ENCODE measurements at places on chromosomes 6 and 20. TPM values are rescaled to one million over a fixed set of nuclear protein-coding genes. Genes with fewer than 3 reads are reported as not detected.

GRCh38 chr6:150568560-150568959 is 31.1 kb upstream of the PLEKHG1 start:
- no peaks in the 10 kb centered on the region for H3K36me3 ChIP-seq
- no peak for DNase-seq
- no peak overlapping the region for H3K4me3 ChIP-seq
- no peaks in the 10 kb centered on the region for H3K27me3 ChIP-seq
- H3K27ac ChIP-seq: no peak overlapping the region

- H3K27me3 ChIP-seq: no peaks in the 10 kb centered on the region
- H3K4me1 ChIP-seq: peaks cover 41% of the 10 kb centered on the region
- H3K36me3 ChIP-seq: no peaks in the 10 kb centered on the region
- H3K4me3 ChIP-seq: peak overlapping the region; percentile 33
- peak; percentile 78 for DNase-seq
Observed at GRCh38 chr6:154448448-154449096, 61.9 kb downstream of the CNKSR3 start.

DNA sequence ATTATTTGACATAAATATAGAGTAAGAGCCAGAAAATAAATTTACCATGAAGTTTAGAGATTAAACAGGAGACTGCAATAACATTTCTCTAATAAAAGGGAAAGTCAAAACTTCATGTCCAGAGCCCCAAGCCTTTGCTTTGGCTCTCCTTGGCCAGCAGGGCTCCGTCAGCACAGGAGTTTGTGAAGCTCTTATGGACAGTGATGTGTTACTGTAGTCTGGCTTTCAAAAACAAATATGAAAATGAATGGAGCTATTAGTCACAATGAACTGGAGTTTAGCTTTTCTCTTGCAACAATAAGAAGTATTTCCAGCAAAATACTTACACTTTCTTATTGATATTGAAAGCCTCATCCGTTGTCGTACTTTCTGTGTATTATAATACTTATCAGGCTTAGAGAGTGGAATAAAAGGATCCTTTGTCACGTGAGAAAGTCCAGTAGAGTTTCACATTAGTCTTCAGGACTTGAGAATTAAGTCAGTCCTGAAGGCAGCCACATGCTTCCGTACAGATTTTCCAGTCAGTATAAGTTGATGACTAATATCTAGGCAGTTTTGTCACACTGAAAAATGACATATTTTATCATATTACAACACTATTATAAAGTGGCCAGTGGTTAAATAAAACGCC is 117.0 kb upstream of the PRL start:
- 0 out of 2 replicates have a peak, but pooled peaks cover 5% of the 10 kb centered on the region for H3K4me1 ChIP-seq
- H3K36me3 ChIP-seq: no peaks in the 10 kb centered on the region
- no peaks in the 10 kb centered on the region for H3K27me3 ChIP-seq

- no peaks in the 10 kb centered on the region for H3K36me3 ChIP-seq
- no peak overlapping the region for H3K4me3 ChIP-seq
- no peak for DNase-seq
- H3K4me1 ChIP-seq: peaks cover 3% of the 10 kb centered on the region
- H3K27me3 ChIP-seq: no peaks in the 10 kb centered on the region
Observed at GRCh38 chr20:884983-885952, 30.9 kb downstream of the ANGPT4 start.

GRCh38 chr20:11966186-11966585 is 48.5 kb downstream of the BTBD3 start:
- H3K27me3 ChIP-seq: no peaks in the 10 kb centered on the region
- no peak overlapping the region for H3K4me3 ChIP-seq
- no peak for DNase-seq
- no peaks in the 10 kb centered on the region for H3K36me3 ChIP-seq
- no peak overlapping the region for H3K27ac ChIP-seq
- no peaks in the 10 kb centered on the region for H3K4me1 ChIP-seq

GRCh38 chr20:2210646-2211552 is 84.9 kb upstream of the TGM3 start:
- DNase-seq: no peak
- peaks cover 5% of the 10 kb centered on the region for H3K4me1 ChIP-seq
- H3K27ac ChIP-seq: no peak overlapping the region

DNA sequence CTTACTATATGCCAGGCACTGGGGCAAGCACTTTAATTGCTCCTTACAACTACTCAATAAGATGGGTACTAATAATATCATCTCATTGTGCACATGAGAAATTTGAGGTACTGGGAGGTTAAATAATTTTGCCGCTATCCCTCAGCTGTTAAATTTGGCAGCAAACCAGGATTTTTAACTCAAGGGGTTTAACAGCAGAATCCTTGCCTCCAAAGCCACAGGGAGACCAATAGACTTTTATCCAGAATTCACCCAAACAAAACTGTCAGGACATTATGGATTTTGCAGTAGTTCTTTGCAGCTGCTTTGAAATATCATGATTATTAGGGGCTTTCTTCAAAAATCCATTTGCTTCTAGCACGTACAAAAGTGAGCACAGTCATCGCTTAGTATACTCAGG is 136.2 kb downstream of the RPS12 start:
- H3K36me3 ChIP-seq: no peaks in the 10 kb centered on the region
- H3K4me3 ChIP-seq: no peak overlapping the region
- H3K27me3 ChIP-seq: no peaks in the 10 kb centered on the region

GRCh38 chr6:127484212-127484863 is 25.1 kb upstream of the KIAA0408 start:
- H3K36me3 ChIP-seq: peaks cover 29% of the 10 kb centered on the region
- no peak for DNase-seq
- no peaks in the 10 kb centered on the region for H3K4me1 ChIP-seq
- H3K27ac ChIP-seq: no peak overlapping the region

DNA sequence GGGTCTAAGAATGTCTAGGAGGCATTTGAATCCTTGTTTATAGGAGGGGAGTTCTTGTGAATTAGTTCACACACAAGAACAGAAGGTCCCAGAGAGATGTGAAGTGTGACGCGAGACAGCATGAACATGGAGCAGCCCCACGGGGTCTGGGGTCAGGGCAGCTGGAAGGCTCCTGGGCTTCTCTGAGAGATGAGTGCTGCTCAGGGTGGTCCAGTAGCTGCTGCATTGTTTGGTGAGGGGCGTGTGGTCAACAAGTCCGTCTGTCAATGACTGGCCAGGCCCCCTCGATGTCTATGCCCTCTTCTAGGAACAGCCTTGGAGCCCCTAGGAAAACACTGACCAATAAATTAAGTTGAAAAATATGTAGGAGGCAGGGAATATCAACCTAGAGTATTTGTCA is 40.2 kb upstream of the GABRR1 start:
- no peak overlapping the region for H3K27ac ChIP-seq
- no peak for DNase-seq
- H3K36me3 ChIP-seq: no peaks in the 10 kb centered on the region
- peaks cover 7% of the 10 kb centered on the region for H3K4me1 ChIP-seq
- peaks cover 4% of the 10 kb centered on the region for H3K27me3 ChIP-seq

- no peak for DNase-seq
- H3K36me3 ChIP-seq: no peaks in the 10 kb centered on the region
- no peaks in the 10 kb centered on the region for H3K4me1 ChIP-seq
Observed at GRCh38 chr20:44662261-44662660, 10.8 kb upstream of the ADA start.

DNA sequence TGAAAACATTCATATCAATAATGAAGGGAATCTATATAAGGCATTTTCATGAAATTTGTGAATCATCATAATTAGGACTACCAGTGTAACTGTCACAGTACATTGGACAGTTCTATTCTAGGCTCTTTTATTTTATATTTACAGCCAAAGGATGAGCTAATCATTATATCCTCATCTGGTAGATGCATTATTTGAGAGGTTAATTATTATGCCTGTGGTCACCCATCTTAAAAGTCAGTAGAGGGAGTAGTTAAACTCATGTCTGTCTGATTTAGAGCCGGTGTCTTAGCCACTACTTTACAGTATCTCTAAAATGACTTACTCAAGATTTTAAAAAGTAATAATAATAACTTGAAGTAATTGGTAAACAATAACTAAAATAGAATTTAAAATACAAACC is 899.3 kb upstream of the MAP3K7 start:
- H3K27ac ChIP-seq: no peak overlapping the region
- no peak overlapping the region for H3K4me3 ChIP-seq
- H3K27me3 ChIP-seq: no peaks in the 10 kb centered on the region
- no peaks in the 10 kb centered on the region for H3K36me3 ChIP-seq
- no peaks in the 10 kb centered on the region for H3K4me1 ChIP-seq
- DNase-seq: no peak

DNA sequence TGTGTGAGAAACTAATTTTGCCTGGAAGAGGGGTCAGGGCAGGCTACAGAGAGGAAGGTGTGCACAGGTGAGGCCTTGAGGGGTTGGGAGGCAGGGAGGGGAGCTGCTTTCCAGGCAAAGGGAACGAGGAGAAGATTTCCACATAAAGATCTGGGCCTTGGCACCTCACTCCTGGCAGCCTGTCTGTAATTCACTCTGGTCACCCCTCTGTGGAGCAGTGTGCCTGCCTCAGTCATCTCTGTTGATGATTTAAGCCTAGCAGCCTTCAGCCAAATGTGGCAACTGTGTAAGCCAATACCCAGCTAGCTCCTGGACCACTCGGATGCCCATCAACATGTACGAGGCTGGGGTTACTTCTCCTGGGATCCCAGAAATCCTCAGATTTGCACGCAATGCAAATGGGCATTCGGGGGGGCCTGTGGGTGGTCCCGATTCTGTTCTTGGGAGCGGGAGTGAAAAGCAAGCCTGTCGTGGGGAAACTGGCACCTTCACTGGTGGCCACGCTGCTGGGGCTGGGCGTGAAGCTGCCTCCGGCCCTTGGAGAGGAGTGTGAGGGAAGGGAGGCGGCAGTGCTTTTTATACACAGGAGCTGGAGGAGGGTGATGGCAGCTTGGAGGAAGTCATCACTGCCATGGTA is 360.4 kb downstream of the ZFAND3 start:
- H3K27me3 ChIP-seq: no peaks in the 10 kb centered on the region
- no peaks in the 10 kb centered on the region for H3K4me1 ChIP-seq
- no peak overlapping the region for H3K27ac ChIP-seq
- H3K36me3 ChIP-seq: no peaks in the 10 kb centered on the region
- no peak overlapping the region for H3K4me3 ChIP-seq

DNA sequence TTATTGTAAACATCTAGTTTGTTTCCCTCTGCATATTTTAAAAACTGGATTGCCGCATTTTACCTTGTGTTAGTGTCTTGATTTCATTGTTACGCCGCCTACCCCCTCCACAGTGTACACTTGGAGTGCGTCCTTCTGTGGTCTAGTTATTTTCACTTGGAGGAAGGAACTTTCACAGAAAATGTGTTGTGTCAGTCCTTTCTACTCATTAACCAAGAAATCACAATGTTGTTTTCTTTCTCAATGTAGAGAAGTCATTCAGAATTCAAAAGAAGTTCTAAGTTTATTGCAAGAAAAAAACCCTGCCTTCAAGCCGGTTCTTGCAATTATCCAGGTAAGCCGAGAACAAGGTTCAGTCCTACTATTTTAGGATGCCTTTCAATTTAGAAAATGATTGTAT is 10.3 kb downstream of the MTHFD1L start:
- H3K36me3 ChIP-seq: peaks cover 26% of the 10 kb centered on the region
- H3K4me1 ChIP-seq: peaks cover 5% of the 10 kb centered on the region
- H3K27ac ChIP-seq: no peak overlapping the region
- H3K4me3 ChIP-seq: no peak overlapping the region

DNA sequence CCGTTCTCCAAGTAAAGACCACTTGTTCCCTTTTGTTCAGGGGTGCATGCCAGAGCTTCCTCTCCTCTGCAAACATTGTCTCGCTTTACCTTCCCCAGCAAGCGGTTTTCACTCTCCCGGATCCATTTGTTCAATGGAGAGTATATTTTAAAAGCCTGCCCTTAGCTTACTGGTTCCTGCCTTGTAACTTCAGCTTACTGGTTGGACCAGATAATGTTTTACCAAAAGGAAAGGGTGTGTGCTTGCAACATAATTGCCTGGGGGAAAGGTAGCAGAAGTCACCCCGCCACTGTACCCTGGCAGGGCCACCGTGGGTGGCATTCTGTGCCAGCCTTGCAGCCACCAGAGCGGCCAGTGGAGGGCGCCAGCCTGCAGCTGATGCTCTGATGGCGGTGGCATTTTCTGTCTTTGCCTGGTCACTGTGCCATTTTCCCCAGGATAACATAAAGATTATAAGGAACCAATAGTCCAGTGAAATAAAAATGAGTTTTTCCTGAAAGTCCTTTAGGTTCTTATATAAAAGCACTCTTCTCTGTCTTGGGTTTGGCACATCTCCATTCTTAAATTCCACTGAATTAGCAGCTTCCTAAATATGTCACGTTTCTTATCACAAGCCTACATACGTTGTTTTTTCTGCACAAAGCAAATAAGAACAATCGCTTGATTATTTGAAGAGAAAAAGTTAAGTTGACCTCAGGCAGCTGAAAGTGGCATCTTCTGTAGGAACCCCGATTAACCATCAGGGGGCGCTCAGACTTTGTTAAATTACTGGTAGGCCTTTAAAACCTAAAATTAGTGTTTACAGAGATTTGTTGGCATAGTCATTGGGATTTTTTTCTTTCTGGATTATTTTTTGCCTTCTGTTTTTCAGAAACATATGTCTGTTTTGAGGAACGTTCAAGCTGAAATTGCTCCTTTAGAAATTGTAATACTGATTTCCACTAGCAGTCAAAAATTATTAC is 67.4 kb upstream of the XRN2 start:
- DNase-seq: peak; percentile 65
- no peak overlapping the region for H3K4me3 ChIP-seq
- H3K27me3 ChIP-seq: no peaks in the 10 kb centered on the region
- H3K36me3 ChIP-seq: no peaks in the 10 kb centered on the region
- no peak overlapping the region for H3K27ac ChIP-seq

DNA sequence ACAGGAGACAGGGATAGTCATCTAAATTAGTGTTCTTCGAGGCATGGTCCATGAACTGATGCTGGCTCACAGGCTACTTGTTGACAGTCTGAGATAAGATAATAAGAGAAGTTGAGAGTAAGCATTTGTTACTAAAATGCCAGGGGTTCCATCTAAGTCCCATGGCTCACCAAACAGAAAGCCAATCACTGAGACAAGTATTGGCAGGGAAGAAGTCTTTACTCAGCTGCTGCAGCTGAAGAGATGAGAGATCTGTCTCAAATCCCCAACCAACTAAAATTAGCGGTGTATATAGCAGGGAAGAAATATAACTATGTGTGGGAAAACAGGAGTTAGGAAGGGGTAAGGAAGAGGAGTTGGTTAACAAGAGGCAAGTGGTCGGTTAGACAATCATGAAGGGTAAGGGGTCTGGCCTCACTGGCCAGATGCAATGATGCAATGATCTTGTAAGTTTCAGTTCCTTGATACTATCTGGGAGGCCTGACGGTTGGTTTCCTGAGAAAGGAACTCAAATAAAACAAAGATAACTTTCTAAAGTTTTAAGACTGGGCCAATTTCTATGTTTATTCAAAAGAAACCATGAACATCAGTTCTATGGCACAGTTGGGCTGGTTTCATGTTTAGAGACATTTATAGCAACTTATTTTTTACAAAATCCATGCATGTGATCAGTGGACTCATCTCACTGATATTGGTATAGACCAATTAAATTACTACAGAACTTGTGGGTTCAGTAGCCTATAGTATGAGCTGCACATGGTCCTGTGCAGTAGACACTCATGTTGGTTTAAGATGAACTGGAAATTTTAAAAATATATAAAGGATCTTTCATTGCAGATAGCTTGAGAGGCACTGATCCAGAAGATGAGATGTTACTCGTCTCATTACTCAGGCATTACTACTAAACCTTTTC is 9.9 kb upstream of the HEBP2 start:
- H3K4me3 ChIP-seq: no peak overlapping the region
- no peaks in the 10 kb centered on the region for H3K36me3 ChIP-seq
- H3K4me1 ChIP-seq: no peaks in the 10 kb centered on the region
- DNase-seq: no peak
- H3K27me3 ChIP-seq: no peaks in the 10 kb centered on the region

- H3K36me3 ChIP-seq: no peaks in the 10 kb centered on the region
- H3K27me3 ChIP-seq: peaks cover 11% of the 10 kb centered on the region
- H3K27ac ChIP-seq: no peak overlapping the region
- no peak for DNase-seq
- H3K4me1 ChIP-seq: no peaks in the 10 kb centered on the region
- peak overlapping the region; percentile 65 for H3K4me3 ChIP-seq
Observed at GRCh38 chr6:28656715-28657114, 131.0 kb downstream of the GPX5 start.

Gene CAGE1
- polyA plus RNA-seq: not detected

Gene ELOVL2
- polyA plus RNA-seq: 0.49 TPM

Gene HSPA1A
- polyA plus RNA-seq: 119 TPM

Data from SK-N-SH (cell line).